ENCODE measurements at places on chromosomes 6 and 20.

- no peak for DNase-seq
Observed at GRCh38 chr6:111478749-111479148, 4.3 kb downstream of the REV3L start.

DNA sequence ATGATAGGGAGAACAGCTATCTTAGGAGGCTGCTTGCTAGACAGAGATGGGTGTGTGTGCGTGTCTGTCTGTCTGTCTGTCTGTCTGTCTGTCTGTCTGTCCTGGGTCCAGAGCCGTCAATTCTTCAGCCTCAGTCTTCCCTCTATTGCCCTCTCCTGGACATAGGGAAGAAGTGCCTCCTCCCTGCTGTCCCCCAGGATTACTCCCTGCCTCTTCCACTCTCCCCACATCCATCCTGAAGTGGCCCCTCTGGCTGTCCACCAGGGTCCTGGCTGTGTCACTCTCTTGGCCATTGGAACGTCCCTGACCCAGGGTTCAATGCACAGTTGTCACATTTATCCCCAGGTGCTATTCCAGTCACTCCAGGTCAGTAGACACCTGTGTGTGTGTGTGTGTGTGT lies 10.2 kb downstream of the TREML2 start:
- DNase-seq = no peak

DNA sequence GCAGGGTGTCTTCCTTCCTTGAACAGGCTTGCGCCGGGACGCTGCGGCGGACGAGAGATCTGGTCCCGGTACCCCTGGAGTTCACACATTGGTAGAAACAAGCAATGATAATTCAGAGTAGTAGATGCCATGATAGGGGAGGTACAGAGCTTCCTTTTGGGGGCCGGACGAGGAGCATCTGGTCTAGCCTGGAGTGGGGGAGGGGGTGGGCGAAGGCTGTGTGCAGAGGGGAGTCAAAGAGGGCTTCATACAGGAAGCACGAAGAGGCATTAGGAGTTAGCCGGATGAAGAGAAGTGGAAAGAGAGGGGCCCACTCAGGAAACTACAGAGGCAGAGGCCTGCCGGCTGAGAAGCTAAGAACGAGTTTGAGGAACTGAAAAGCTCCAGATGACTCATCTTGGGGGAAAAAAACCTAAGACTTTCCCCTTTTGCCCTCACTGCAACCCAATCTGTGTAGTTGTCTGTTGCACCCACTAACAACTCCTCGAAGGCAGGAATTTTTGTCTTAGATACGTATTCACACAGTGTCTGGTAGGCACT lies 611 bp downstream of the CNPY3 start:
- no peak for DNase-seq

DNA sequence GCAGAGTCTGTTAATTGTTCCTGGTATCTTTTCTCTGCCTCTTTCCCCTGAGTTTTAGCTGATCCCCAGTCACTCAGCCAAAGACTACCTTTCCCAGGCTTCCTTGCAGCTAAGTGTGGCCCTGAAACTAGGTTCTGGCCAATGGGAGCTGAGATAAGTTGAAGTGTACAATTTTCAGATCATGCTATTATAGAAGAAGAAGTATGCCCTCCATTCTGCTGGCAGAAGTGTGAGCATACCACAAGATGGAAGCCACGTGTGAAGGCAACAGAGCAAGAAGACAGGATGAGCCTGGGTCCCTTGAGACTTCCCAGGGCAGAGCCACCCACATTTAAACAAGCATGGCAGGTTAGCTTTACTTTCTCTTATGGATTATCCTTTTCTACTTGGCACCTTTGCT lies 273.2 kb downstream of the HIVEP2 start:
- DNase-seq = no peak

DNA sequence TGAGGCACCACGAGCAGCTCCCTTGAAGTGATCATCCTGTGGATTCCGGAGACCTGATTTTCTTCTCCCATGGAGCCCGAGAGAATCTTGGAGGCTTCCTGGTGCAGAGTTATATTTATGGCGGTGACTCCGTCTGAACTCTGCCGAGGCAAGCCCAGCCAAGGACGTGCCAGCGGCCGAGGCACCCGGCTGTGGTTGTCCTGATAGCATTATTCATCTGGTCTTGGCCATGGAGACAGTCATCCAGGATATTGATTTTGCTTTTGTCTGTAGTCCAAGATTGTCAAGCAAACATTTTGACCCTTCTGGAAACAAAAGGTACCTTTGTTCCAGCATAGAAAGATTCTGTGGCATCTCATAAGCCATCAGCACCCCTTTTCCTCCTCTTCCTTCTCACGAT lies 163.3 kb downstream of the SCML4 start:
- no peak for DNase-seq

DNA sequence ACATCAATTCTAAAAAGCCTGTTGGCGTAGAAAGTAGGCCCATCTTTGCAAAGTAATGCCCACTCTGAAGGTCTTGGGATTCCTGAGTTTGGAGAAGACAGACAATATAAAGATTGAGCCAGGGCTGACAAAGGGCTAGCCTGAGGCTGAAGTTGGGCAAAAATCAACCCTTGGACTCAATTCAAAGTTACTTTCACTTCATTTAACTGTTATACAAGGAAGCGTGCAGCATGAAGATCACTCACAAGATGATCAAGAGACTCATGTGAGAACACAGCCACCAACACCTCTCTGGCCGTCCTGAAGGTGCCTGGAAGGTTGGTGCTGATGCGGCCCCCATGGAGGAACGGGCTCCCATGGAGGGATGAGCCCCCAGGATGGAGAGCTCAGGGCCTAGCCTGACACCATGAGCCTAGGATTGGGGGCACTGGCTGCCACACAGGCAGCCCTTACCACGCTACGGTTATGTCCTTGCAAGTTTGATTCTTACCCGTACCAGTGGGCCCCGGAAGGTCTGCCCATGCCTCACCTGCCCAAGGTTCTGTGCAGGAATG lies 26.6 kb downstream of the FOXC1 start:
- no peak for DNase-seq

DNA sequence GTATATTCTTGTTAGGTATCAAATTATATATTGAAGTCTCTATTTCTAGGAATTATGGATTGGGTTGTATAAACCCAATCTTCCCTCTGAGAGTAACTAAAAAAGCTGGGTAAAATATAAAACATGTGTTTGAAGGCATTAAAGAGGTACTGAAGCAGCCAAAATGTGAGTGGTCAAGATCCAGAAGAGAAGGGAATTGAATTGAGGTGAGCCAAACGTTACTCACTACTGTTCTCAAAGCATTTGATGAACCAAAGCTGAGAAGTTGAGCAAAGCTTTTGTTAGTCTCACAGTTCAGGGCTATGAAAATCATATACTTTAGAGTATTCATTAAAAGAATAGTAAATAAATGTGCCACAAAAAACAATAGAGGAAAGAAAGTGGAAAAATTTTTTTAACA lies 365.8 kb downstream of the BCKDHB start:
- DNase-seq = no peak

DNA sequence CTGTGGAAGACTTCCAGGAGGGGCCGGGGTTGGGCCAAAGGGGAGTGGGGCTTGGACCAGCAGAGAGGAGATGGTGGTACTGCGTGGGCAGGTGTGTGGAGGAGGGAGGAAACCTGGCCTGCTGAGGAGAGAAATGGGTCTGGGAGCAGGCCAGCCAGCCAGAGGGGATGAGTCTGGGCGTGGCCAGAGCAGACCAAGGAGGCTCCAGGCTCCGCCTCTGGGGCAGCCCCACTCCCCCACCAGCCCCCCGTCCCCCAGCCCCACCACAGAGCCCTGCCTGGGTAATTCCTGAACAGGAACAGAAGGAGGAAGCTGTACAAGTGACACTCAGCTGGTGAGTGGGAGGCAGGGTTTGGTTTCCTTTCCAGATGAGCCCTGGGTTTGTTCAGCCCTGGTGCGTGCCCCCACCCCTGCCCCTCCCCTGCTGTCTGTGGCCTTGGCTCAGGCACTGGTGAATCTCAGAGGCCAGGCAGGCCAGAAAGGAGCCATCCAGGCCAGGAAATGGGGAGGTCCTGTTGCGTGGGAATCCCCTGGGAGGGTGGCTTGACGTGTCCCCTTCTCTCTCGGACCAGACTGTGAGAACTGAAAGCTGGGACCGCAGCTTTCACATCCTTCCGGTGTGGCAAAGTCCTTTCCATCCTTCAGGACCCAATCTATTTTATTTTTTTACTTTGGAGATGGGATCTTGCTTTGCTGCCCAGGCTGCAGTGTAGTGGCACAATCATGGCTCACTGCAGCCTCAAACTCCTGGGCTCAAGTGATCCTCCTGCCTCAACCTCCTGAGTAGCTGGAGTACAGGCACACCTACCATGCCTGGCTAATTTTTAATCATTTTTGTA lies 9.4 kb upstream of the SRC start:
- DNase-seq = no peak

GRCh38 chr20:15154070-15154469 lies 816.7 kb upstream of the FLRT3 start:
- no peak for DNase-seq

DNA sequence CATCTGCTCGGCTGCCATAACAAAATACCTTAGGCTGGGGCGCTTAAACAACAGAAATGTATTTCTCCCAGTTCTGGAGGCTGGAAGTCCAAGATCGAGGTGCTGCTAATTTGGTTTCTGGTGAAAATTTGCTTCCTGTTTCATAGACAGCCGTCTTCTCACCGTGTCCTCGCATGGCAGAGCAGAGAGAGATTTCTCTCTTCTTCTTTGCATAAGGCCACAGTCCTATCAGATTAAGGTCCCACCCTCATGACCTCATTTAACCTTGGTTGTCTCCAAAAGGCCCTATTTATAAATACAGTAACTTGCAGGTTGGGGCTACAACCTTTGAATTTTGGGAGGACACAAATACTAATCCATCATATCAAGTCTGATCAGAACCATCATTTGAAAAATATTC lies 544.3 kb downstream of the KIF16B start:
- DNase-seq = no peak

DNA sequence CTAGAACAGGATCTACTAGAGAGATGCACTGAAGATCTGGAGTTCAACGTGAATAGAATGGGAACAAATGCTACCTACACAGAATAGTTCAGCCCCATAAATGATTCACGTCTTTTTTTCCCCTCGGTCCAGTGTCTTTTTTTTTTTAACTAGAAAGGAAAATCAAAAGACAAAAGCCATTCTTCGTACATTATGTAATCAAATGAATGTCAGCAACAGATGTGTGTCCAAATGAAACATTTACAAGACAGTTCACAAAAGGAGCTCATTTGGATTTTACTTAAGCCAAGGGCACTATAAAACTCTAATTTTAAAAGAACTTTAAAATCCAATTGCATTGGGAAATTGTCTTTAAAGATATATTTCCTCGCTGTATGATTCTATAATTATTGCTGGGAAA lies 42.4 kb downstream of the FAM184A start:
- no peak for DNase-seq

GRCh38 chr6:41705311-41705995 lies 30.0 kb downstream of the TFEB start:
- no peak for DNase-seq

- no peak for DNase-seq
Observed at GRCh38 chr6:24908650-24909035, 27.1 kb downstream of the RIPOR2 start.

GRCh38 chr6:139028215-139028657 lies 309 bp upstream of the ABRACL start:
- no peak for DNase-seq

DNA sequence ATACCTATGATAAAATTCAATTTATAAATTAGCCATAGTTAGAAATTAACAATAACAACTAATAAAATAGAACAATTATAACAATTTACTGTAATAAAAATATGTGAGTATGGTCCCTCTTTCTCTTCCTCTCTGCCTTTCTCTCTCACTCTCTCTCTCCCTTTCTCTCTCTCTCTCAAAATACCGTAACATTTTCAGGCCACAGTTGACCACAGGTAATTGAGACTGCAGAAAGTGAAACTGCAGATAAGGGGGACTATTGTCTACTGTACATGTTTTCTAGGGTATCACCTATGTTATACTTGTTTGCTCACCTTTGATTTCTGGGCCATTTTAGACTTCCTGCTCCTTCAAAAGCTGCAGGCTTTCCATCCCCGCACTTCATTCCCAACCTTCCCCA lies 46.8 kb downstream of the LY86 start:
- DNase-seq = no peak

GRCh38 chr6:74289884-74290283 lies 593.9 kb downstream of the CD109 start:
- DNase-seq = no peak

GRCh38 chr6:149082320-149082719 lies 235.2 kb upstream of the TAB2 start:
- DNase-seq = peak; percentile 91

- no peak for DNase-seq
Observed at GRCh38 chr6:1321738-1322137, 9.8 kb downstream of the FOXQ1 start.

DNA sequence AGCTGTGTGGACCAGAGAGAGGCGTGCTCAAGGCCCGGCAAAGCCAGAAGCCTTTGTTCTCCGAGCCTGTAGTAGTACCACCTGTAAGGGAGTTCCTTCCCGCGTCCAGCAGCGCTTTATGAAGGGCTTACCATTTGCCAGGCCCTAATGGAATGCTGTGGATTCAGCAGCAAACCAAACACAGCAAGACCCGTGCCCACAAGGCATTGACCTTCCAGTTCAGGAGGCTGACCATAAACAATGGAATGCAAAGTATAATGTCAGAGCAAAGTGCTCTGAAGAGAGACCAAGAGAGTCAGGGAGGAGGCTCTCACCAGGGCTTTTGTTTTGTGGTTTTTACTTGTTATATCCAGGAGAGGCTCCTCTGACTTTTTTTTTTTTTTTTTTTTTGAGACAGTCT lies 209.8 kb downstream of the ZMYND8 start:
- no peak for DNase-seq

- no peak for DNase-seq
Observed at GRCh38 chr20:56691325-56691998, 62.4 kb downstream of the TFAP2C start.

DNA sequence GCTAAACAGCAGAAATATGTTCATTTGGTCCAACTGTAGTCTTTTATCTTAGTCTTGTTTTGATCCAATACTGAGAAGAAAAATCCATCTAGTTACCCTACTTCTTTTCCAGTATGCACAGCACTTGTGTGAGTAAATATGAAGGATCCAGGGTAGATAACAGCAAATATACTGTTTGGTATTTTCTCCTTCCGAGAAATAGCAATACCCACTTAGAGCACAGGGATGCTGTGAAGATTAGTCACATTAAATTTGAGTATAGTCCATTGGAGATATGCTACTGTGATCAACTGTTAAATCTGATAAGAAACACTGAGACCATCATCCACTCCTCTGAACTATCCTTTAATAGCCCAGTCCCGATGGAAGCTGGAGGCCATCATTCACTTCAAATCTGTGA lies 145.2 kb downstream of the PDE7B start:
- no peak for DNase-seq
